ENCODE measurements at places on chromosomes 6 and 20.

- DNase-seq: no peak
Measured at GRCh38 chr20:22217712-22218352, 366.5 kb downstream of the FOXA2 start.

DNA sequence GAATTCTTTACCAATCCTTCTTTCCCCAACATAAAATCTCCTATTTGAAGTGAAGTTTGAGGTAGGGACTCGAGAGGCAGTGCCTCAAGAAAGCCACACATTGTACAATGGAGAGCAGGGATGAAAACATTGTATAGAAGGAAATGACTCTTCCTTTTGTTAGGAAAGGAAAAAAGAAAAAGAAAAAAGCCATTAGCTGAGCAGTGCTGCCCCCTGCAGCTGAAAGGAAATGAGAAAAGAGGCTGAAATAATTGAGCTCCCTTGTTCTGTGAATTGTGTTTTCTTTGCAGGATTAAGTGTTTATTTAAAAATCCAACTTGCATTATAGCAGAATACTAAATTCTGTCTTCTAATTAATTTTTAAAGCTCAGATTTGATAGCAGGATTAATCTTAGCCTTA lies 162.9 kb upstream of the SASH1 start:
- DNase-seq: no peak

GRCh38 chr6:161215876-161216615 lies 57.8 kb downstream of the AGPAT4 start:
- no peak for DNase-seq

GRCh38 chr6:30260036-30260504 lies 46.9 kb upstream of the TRIM26 start:
- peak; percentile 56 for DNase-seq

GRCh38 chr6:106255306-106255705 lies 70.3 kb downstream of the ATG5 start:
- DNase-seq: no peak

DNA sequence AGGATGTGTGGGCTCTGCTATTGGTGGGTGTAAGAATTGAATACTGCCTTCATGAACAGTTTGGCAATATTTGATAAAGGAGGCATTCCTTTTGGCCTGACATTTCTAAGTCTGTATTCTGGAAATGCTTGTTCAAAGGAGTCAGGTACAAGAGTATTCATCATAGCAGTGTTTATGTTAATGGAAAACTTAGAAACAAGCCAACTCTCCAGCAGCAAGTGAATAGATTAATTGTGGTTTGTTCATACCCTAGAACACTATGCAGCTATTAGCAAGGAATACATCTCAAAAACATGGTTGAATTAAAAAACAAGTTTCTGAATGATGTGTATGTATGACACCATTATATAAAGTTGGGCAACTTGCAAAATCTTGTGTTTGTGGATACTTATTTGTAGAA lies 195.8 kb downstream of the ZFAND3 start:
- DNase-seq: no peak

DNA sequence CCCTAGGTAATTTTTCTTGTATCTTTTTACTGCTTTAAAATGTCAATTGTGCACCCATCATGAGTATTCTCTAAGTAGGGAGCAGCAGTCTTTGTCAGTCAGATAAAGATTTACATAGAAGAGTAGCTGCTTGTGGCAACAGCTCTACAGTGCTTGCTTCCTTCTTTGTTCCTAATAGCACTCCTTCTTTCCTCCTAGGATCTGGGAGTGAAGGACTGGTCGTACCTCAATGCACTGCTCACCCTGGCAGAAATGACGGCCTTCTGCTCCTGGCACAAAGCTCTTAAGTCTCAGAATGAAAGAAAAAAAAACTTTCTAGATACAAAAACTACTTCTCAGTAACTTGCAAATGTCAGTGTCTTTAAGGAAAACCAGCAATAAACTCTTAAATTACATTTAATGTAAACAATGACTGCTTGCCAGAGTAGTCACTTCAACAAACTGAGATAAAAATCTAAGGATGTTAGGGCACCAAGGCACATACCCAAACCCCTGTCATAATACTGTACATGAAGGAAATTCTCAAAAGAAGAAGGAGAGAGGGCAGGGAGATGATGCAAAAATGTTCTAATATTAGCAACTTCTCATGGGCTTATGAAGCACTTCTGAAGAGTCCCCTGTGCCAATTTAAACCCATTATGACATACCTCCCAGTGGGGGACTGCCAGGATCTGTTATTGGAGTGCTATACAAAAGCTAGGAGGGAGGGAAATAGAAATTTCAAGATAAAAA lies 34.0 kb downstream of the NCOA6 start:
- no peak for DNase-seq

- no peak for DNase-seq
Measured at GRCh38 chr20:19850198-19850533, 92.1 kb downstream of the RIN2 start.

GRCh38 chr20:46365487-46366220 lies 40.8 kb downstream of the ELMO2 start:
- no peak for DNase-seq

DNA sequence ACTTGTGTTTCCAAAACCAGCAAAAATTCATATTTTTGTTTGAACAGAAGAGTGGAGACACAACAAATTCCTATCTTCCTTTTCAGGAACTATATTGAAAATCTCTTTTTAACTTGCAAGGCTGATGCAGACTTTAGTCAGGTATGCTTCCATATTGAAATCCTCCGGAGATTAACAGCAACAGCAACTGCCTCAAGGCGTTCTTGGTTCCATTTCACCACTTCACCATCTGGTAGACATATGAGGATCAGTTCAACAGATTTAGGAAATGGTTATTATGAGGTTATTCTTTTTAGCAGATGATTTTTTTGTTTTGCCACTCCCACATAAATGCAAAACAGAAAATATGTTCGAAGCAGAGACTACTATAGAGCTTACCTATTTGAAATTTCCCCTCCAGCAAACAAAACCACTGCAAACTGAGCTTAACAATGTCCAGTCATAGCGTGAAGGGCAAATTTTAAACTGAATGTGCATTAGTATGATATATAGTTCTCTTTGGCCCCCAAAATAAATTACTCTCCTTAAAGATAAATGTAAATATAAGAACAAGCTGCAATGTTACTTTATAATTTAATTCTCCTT lies 520.5 kb upstream of the ADGRB3 start:
- no peak for DNase-seq

GRCh38 chr20:62045118-62045517 lies 20.6 kb downstream of the TAF4 start:
- DNase-seq: no peak

DNA sequence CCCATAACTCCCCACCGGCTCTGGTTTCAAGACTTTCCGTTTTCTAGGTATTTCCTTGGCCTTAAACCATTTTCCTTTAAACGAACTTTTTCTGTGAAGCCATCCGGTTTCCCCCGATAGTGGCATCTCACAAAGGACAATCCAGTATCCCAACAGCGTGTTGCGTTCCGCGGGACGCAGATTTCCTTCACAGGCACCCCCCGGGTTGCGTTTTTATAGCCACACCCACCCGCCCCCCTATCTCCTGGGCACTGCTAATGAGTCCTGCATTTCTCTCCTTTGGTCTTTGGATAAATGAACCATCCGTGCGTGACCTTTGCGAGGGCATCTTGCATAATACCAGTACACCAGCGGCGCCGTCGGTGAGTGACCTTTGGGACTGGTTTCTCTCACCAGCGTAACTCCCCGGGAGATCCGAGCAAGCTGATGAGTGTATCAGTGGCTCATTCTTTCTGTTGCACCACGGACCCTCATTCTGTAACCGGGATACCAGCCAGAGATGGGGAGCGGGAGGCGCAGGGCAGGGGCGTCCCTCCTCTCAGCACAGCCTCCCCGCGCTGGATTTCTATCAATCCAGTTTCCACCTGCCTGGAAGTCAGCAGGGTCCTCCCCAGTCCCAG lies 586 bp upstream of the NQO2 start:
- no peak for DNase-seq

- no peak for DNase-seq
Measured at GRCh38 chr6:41561416-41561815, 15.2 kb downstream of the FOXP4 start.

GRCh38 chr6:111711476-111711875 lies 105.8 kb upstream of the TRAF3IP2 start:
- DNase-seq: peak; percentile 22

DNA sequence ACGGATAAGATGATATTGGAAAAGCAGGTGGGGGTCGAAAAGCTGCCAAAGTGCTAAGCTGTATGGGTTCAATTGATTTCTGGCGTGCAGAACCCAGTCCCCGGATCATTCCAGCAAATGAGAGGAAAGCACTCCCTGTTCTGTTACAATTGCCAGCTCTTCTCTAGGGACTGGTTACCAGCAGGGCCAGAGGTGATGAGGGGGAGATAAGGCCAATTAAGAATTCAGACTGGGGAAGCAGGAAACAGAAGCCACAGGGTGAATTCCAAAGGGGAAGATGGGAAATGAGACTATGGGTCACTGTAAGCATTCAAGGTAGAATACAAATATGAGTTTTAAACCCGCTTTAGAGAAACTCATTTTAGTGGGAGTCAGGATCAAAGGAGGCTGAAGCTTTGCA lies 349.4 kb upstream of the MAP3K7 start:
- no peak for DNase-seq

DNA sequence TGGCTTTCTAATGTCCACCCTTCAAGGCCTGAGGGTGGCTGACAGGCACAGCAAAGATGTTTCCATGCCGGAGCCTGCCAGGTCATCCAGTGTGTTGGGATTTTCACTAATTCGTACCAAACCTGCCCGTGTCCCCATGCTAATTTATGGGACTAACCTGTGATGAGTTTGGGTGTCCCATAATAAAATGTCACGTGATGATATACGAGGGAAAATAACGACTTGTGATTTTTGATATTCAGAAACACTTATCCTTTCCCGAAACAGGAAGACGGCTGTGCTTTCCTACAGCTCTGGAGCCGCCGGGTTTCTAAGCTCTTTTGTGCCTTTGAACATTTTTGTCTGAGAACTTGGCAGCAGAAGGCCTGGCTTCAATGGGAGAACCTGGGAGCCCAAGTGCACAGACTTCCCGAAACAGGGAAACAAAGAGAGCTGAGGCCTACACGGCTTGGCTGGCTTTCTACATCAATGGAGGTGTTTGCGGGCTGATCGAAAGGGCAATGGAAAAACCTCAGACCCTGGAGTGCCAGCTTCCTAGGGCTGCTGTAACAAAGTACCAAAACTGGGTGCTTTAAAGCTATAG lies 171.9 kb upstream of the JARID2 start:
- DNase-seq: no peak

DNA sequence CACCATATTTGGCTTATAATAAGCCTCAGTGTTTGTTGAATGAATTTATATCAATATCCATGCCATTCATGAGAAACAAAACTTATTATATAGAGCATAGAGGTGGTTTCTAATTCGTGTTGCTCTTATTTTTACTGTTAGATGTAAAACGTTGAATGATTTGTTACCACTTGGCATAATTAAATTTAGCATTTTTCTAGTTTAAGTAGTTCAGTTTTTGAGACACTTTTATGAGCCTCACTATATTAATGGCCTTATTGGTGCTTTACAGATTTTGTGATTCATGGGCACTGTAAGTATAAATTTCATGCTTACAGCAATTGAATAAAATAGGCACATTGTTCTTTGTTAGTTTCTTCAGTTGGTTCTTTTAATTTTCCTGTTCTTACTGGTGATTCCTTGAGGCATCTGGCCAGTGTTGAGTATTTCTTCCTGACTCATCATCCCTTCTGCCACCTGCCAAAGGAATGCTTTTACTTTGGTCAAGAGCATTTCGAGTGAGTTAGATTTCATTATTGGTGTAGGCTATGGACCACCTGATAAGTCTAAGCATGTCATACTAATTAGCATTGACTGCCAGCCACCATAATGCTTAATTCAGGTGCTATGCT lies 34.8 kb downstream of the CDKAL1 start:
- DNase-seq: no peak

GRCh38 chr20:47314647-47315338 lies 41.7 kb downstream of the ZMYND8 start:
- DNase-seq: no peak

- DNase-seq: no peak
Measured at GRCh38 chr6:82298012-82298411, 50.5 kb upstream of the IBTK start.

- peak; percentile 54 for DNase-seq
Measured at GRCh38 chr20:835608-836045, 2.1 kb downstream of the FAM110A start.

DNA sequence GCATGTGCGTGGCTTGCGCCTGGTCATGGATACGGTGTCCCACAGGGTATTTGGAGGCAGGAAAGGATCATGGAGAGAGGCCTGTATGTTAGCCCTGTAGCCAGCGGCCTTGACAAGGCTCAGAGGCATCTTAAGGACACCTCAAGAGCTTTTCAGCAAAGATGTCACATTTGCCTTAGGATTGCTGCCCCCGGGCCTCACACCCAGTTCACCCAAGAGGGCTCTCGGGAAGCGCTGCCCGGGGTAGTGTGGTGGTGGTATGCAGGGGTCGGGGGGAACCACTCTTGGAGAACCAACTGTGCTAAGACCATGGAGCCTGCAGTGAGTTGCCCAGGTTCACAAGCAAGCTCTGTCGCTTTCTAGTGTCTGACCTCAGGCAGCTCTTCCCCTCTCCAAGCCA lies 36.9 kb upstream of the VSTM2L start:
- no peak for DNase-seq

All from activated T-cell treated with anti-CD3 and anti-CD28 coated beads, Interleukin-2, amount 50 U/mL, for 48 hours (primary cell).